ENCODE measurements at places on chromosomes 2 and 18.

DNA sequence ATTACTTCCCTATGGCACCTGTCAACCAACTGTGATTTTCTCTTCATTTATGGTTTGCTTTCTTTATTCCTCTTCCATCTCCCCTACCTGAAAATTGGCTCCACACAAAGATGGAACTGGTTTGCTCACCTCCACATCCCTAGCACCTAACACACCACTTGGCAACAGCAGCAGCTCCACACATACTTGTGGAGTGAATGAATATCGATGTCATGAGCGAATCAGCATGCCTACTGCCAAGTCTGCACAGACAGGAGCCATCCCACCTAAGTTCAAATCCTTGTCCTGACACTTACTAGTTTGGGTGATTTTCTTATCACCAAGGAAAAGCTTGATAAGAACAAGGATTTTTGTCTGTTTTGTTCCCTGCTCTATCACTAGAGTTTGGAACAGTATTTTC is 191.4 kb upstream of the TMEM200C start:
- DNase-seq: no peak

GRCh38 chr18:23835506-23835905 is 146.3 kb downstream of the LAMA3 start:
- DNase-seq: peak; percentile 60

DNA sequence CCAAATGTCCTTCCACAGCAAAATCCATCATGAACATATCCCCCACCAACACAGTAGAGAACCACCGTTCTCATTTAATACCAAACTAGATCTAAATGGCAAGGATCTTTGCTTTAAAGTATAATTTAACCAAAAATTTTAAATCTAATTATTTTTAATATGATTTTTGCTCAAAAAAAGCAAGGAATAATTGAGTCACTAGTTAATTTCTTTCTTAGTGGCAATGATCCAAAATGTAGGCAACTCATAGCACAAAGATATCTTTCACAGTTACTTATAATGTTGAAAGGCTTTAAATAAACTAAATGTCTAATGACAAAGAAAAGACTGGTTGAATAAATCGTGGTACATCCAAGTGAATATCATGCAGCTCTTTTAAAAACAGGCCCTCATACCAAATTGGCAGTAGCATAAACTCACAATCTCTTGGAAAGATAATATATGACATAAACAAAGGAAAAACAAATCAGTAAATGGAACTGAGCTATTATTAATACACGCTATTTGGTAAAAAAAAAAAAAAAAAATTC is 20.3 kb downstream of the PTPN2 start:
- no peak for DNase-seq

DNA sequence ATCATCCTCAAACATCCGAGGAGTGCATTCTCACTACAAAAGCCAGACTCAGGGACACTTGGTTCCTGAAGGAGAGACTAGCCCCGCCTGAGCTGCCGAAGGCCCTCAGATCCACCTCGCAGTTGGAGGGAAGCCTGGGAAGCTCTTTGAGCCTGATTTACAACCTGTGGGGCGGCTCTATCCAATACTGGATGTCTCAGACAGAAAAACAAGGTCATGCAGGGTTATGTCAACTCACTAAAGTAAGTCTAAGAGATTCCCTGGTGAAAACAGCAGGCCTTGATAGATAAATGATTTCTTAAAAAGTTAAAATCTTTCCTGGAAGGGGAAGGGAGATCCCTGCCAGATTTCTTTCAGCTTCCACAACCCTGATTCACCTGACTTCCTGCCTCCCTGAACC is 284.3 kb downstream of the CYP26B1 start:
- DNase-seq: no peak

GRCh38 chr2:171521361-171522051 is 768 bp upstream of the CYBRD1 start:
- DNase-seq: no peak

GRCh38 chr2:51068237-51068636 is 36.3 kb upstream of the NRXN1 start:
- no peak for DNase-seq

DNA sequence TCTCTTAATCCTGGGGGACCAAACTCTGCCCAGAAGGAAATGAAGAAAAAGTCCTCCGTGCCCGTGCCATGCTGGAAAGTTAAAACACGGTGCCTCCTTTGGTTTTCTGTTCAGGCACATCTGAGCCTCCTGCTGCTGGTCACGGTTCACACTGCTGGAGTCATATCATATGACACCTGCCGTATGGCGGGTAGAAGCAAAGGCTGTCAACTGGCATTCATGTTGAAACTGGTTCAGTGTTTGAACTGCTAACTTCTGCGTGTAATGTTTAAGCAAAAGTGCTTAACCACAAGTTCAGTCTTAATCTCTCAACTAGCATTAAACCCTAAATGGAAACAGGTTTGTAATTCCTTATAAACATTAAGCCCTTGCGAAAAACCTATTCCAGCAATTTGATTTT is 3.1 kb downstream of the STK39 start:
- peak; percentile 44 for DNase-seq

GRCh38 chr2:80392441-80392840 is 87.9 kb upstream of the LRRTM1 start:
- peak; percentile 0 for DNase-seq
